Bronchus fibroblast of lung (primary cell): ENCODE measurements at places on chromosomes 1 and 21. TPM values are rescaled to one million over a fixed set of nuclear protein-coding genes. Genes with fewer than 3 reads are reported as not detected.

Gene STPG1
- total RNA-seq = 6.7 and 8.2 TPM in 2 replicates

Gene C2CD4D
- total RNA-seq = 0.50 TPM in 1 of 2 replicates, not detected in the other

Gene OLFML2B
- total RNA-seq = 2.5 and 3.0 TPM in 2 replicates

Gene PLA2G2C
- total RNA-seq = not detected in 2 replicates

Gene CCDC30
- under 0.01 and 0.34 TPM in 2 replicates for total RNA-seq

Gene SLC6A17
- 0.15 TPM in 1 of 2 replicates, not detected in the other for total RNA-seq

Gene CD1B
- total RNA-seq = not detected in 2 replicates

Gene DYNLT5
- total RNA-seq = 0.30 and 1.7 TPM in 2 replicates
